Adipocyte (in vitro differentiated cells): ENCODE measurements at places on chromosomes 7 and 10.

- no peak for DNase-seq
These were observed 12.0 kb upstream of the KCNMA1 start for GRCh38 chr10:77649333-77650331.

DNA sequence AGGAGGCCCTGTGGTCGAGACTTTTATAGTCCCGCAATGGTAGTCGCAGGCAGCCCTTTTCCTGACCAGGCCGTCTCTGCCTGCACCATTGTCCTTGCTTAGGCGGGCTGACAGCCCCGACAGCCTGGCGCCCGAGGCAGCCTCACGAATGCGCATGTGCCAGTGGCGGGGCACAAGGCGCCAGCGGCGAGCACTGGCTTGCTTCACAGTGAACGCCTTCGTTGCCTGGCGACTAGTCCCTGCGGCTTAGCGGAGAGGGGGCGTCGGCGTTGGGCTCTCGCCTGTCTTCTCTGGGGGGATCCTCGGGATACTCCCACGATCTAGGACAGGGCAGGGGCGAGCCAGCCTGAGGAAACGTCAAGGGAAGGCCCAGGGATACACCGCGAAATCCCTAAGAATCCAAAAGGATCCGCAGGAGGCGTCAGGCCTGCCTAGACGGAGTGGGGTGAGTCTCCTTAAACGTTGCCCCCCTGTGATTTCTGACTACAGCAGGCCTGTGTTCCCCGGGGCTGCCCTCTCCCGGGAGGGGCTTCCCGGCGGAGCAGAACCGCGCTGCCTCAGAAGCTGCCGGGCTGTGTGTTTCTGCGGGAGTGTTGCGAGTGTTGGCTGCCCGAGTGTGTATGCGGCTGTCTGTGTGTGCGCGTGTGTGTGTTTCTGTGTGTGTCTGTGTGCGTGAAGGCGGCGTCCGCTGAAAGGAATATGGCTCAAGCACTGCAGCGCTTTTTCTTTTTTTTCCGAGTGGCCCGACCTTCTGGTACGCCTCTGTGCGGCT is 20.5 kb upstream of the ZNF273 start:
- DNase-seq = no peak

DNA sequence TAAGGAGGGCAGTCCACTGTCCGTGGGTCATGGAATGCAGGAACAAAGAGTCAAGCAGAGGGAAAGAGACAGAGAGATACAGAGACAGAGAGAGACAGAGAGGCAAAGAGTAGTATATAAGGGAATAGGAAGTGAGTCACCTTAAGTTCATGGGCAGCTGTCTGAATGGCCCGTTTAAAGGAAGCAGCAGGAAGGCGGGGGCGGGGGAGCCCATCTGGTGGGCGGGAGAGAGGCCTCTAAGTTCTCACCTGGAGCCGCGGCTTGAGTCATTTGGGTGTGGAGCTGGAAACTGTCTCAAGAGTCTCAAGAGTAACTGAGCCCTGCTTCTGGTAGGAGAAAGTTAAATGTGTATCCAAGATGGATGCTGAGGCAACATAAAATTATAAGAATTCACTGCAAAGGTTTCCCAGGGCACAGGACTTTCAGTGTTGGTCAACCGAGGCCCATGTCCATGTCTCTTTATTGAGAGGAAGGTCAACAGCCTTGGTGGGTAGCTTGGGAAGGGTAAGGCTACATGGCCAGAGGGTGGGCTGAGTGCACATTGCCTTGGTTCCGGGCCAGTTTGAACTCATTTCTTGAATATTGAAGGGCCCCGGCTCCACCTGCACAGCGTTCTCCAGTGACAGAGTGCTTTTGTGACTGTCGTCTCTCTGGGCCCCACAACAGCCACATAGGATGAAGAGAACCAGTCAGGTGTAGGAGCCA is 85.5 kb upstream of the CACUL1 start:
- DNase-seq = no peak

DNA sequence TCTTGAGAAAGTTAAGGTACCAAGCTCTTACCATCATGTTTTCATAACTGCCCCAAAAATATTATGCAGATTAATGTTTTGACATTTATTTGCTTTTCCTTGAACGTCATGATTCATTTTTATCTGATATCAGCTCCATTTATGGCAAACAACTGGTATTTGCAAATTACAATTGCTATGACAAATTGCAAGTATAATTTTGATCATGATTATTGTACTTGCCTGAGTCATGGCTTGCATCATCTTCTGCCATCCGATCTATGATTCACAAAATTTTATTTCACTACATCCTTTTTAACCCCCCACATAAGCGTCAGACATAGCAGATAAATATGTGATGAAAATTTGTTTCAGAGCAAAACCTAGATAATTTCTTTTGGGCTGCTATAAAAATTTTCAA is 155.0 kb downstream of the STK31 start:
- peak; percentile 72 for DNase-seq

GRCh38 chr10:131629026-131629770 is 271.6 kb upstream of the PPP2R2D start:
- DNase-seq = no peak

DNA sequence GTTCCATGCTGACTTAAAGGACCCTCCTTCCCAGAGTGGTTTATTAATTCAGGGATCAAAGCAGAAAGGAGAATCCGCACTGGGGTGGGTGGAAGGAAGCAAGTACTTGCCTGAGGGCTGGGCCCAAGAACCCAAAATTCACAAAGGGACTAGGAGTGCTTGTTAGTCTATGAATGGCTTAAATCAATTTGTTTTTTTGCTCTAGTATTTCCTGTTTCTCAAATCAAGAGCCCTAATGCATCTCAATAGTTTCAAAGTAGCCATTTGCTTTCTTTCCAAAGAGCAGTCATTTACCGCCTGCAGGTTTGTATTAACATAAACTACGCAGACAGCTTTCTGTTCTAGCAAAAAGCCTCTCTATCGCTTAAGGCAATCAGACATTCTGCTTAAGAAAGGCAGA is 44.2 kb upstream of the SLC35G1 start:
- no peak for DNase-seq

GRCh38 chr10:95813054-95813685 is 57.2 kb downstream of the ENTPD1 start:
- no peak for DNase-seq

- no peak for DNase-seq
These were observed 32.8 kb downstream of the SLC39A12 start for GRCh38 chr10:17984563-17984962.

GRCh38 chr10:37857287-37858211 is at the start of gene ZNF248:
TSS of gene ZNF248 (minus strand) at chr10:37857610. CDS start at chr10:37856310, 1,300 bp downstream.
- peak; percentile 99 for DNase-seq

GRCh38 chr10:91901784-91902677 is 7.3 kb downstream of the FGFBP3 start:
- DNase-seq = peak; percentile 89

DNA sequence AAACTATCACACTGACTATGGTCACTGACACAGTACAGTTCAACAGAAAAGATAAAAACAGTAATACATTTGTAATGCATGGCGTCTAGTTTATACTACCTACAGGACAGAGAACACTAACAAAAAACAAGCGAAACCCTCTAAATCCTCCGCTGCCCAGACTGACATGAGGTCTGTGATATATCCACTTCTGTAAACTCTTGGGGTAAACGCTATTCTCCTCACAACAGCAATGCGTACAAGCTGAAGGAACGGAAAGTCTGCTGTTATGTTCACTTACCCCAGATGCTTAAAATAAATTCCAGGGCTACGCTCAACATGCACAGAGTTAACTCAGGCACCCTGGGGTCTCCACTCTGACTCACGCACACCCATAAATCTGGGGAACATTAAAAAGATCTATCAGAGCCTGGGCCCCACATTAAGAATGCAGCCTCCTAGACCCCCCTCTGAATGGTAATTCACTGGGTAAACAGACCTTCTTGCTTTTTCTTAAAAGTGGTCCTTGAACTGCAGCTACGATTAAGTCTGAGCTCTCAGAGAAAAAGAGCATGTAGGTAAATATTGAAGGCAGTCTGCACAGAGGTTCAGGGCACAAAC is 105.6 kb downstream of the CTBP2 start:
- DNase-seq = no peak

DNA sequence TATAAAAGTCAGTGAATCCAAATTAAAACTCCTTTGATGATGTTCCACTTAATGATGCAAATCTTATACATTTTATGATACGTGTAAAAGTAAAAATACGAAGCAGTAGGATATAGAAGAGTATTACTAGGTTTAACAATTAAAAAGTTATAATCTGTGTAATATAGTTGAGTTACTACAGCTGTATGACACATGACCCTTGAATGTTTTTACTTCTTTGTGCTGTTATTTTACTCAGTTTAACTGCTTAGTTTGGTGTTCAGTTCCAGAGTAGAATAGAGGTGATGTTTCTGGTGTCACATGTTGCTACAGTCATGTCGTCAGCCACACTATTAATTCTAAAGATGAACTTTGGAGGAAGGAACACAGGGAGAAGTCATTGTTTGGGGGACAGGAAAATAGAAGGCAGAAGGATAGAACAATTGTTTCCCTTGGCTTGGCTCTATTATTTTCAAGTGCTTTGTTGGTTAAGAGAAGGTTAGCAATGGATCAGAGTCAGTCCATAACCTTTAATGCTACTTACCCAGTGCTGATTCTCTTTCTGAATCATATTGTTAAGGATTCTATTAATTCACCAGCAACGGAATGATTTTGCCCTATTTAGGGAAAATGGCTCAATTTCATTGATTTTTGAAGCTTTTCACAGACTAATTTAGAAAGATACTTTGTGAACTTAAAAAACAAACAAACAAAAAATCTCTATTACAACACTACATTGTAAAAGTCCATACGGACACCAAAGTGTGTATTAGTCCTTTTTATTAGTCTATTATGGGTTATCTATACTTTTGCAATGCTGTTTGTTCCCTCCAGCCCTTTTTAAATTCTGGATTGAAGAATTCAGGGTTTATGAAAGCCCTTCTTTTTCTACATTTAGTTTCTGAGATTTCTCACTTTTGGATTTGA is 73.4 kb downstream of the CPED1 start:
- DNase-seq = no peak

GRCh38 chr10:129958148-129958628 is 5.9 kb downstream of the EBF3 start:
- DNase-seq = no peak

DNA sequence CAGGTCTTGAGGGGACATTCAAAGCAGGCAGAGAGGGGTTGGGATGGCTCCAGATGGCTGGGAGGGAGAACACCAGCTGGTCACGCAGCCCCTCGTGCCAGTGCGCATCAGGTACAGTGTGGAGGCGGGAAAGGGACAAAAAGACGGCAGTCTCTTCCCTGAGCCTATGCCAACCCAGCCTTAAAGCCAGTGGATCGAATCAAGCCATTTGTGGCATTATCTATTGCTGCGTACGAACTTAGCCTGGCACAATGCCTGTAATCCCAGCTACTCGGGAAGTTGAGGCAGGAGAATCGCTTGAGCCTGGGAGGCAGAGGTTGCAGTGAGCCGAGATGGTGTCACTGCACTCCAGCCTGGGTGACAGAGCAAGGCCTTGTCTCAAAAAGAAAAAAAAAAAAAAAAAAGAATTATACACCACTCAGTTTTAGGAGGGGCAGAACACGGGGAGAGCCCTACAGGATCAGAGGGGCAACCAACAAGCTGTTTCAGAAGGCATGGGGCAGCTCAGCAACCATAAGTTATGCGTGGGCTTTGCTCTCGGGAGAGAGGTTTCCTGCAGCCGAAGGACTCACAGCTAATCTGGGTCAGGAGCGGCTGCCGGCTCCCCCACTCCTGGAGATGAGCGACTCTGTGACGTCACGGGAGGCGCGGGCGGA is 356 bp upstream of the NDUFB2 start:
- DNase-seq = peak; percentile 98

- DNase-seq = no peak
These were observed 156.3 kb downstream of the NEURL1 start for GRCh38 chr10:103649654-103650423.

- no peak for DNase-seq
These were observed 92.1 kb downstream of the ZNF277 start for GRCh38 chr7:112298543-112299100.
